ENCODE measurements at places on chromosomes 12 and 14. TPM values are rescaled to one million over a fixed set of nuclear protein-coding genes. Genes with fewer than 3 reads are reported as not detected.

VAMP1 gene
- 7.0 TPM for total RNA-seq

TRIM9 gene
- total RNA-seq = 0.16 TPM

OXA1L gene
- total RNA-seq = 92.7 TPM

PRR4 gene
- total RNA-seq = 0.76 TPM

IL22 gene
- total RNA-seq = not detected

BBOF1 gene
- total RNA-seq = 2.3 TPM

CLEC6A gene
- total RNA-seq = not detected

SIX1 gene
- total RNA-seq = 11.7 TPM

WNT5B gene
- total RNA-seq = 60.8 TPM

IL26 gene
- not detected for total RNA-seq

GLIPR1L1 gene
- total RNA-seq = not detected

HOXC12 gene
- not detected for total RNA-seq

PTGDR gene
- total RNA-seq = not detected

STON2 gene
- 17.9 TPM for total RNA-seq

TAS2R42 gene
- not detected for total RNA-seq

TAS2R19 gene
- 2.7 TPM for total RNA-seq

CIDEB gene
- total RNA-seq = 1.3 TPM

SLC25A21 gene
- 3.4 TPM for total RNA-seq

HOXC6 gene
- total RNA-seq = 3.9 TPM

TAS2R13 gene
- 0.38 TPM for total RNA-seq

OR4K13 gene
- total RNA-seq = not detected

PLA2G1B gene
- not detected for total RNA-seq

EPYC gene
- total RNA-seq = not detected

CNTN1 gene
- total RNA-seq = 2.4 TPM

TAPBPL gene
- 11.4 TPM for total RNA-seq

Measured in mesangial cell (primary cell).